COR-L47 (cell line): ENCODE measurements at places on chromosomes 4 and X.
A peak's percentile ranks its signal among the peaks of the same experiment; 100 is the strongest.

DNA sequence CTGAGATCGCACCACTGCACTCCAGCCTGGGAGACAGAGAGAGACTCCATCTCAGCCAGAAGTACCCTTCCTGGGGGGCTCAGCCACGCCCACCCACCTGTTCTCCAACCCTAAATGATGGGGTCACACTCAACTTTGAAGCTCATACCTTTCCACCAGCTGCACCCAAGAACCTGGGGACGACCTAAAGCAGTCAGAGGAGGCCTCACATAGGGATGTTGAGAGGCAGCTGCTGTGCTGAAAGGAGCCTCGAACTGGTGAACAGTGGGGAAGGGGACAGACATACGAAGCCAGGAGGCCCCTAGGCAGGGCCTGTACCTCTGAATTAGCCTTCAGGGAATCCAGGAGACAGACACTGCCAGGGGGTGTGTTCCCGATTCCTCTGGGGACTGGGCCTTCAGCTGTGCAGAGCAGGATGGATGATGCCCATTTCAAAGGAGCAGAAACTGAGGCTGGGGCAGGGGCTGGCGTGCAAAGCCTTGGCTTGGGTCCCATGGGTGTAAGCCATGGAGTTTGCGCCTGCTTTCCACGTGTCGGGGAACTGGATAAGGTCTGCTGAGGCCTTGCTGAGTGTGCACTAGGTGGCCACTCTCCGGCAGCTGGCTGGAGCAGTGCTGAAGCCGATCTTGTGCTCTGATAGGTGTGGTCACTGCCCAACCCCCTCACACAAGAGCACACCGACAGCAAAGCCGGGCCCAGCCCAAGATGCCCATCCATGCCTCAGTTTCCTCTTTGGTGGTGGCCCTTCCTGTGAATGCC, 130.8 kb downstream of the CPZ start:
- DNase-seq: no peak

DNA sequence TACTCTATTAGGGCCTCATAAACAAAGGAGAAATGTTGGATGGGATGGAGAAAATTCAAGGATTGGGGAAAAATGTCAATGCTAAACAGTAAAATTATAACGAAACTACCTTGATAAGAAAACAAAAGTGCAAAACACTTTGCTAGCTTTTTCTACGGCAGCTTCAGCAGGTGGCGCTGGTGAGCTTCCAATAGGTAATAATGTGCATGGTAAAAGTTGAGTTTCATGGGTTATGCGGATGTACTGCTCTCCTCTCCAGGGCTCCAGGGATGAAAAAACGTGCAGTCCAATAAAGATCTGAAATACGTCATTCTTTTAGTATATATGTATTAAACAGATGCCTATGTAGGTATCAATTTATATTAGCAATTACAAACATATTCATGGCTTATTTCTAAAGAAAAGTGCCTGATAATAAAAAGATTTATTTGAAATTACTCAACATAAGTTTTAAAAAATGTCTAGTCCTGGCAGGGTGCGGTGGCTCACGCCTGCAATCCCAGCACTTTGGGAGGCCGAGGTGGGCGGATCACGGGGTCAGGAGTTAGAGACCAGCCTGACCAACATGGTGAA, 239.6 kb downstream of the GRXCR1 start:
- DNase-seq: peak; percentile 57

- DNase-seq: no peak
Observed at GRCh38 chrX:78624426-78624825, 34.7 kb downstream of the RTL3 start.

DNA sequence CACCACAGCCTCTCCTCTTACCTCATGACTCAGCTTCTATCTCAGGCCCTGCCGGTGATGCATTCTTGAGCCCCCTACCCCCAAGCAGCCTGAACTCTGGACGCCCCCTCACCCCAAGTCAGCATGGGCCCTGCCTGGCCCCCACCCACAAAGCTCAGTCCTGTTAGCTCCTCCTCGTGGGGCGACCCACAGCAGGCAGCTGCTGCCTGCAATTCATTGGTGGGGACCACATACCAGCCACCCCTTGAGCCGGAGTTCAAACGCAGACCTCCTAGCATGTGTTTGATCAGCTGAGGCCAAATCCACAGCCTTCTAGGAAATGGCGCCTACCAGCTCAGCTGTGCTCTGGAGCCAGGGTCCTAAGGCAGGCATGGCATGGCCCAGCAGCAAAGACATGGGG, 111.8 kb downstream of the EFNB1 start:
- DNase-seq: no peak

DNA sequence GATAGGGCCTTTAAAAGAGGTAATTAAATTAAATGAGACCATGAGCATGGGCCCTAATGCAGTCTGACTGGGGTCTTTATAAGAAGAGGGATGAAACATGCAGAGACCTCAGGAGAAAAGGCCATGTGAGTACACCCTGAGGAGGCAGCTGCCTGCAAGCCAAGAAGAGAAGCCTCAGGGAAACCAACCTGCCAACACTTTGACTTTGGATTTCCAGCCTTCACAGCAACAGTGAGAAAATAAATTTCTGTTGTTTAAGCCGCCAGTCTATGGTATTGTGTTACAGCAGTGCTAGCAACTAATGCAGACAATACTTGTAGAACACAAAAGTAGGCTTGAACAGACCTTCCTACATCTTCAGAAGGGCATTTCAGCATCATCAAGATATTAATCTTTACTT, 52.3 kb downstream of the SMAD1 start:
- no peak for DNase-seq

DNA sequence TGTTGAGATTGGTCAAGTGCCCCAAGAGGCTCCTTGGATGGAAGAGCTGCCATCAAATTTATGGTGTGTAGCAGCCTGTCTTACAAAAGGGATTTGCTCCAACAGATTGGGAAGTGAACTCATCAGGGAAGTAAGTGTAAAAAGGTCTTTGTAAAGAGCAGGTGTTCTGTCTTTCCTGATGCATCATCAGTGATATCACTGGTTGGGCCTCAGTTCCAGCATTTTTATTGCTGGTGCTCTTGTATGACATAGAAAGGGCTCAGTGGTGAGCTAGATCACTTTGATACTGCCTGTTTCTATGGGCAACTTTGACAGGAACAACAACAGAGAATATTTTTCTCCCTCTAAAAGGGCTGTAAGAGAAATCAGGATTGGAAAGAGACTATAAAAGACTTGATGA, 8.7 kb upstream of the GABRE start:
- no peak for DNase-seq

GRCh38 chrX:149540621-149541520, at the start of gene EOLA1:
EOLA1 (plus strand) TSS chrX:149541012; CDS start chrX:149545631, 4,619 bp downstream.
- DNase-seq: peak; percentile 90

GRCh38 chr4:122909683-122910082, 12.7 kb downstream of the NUDT6 start:
- no peak for DNase-seq

DNA sequence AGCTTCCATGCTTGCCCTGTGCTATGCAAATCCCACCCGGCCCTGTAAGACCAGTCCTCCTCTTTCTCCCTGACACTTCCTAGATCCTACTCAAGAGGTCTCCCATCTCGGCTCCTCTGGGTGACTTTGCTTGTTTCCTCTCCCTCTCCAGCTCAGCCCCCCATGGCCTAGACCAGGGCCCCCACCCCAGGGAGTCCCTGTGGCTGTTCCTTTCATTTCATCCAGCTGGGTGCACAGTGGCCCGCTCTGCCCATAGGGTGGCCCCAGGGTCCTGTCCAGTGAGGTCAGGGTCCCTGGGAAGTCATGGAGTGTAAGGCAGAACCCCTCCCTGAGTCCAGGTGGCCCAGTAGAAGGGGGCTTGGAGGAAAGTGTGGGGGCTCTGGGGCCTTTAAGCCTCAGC, 52.3 kb upstream of the NKX1-1 start:
- no peak for DNase-seq

- no peak for DNase-seq
Observed at GRCh38 chr4:186132577-186133242, 28.2 kb downstream of the FAM149A start.

DNA sequence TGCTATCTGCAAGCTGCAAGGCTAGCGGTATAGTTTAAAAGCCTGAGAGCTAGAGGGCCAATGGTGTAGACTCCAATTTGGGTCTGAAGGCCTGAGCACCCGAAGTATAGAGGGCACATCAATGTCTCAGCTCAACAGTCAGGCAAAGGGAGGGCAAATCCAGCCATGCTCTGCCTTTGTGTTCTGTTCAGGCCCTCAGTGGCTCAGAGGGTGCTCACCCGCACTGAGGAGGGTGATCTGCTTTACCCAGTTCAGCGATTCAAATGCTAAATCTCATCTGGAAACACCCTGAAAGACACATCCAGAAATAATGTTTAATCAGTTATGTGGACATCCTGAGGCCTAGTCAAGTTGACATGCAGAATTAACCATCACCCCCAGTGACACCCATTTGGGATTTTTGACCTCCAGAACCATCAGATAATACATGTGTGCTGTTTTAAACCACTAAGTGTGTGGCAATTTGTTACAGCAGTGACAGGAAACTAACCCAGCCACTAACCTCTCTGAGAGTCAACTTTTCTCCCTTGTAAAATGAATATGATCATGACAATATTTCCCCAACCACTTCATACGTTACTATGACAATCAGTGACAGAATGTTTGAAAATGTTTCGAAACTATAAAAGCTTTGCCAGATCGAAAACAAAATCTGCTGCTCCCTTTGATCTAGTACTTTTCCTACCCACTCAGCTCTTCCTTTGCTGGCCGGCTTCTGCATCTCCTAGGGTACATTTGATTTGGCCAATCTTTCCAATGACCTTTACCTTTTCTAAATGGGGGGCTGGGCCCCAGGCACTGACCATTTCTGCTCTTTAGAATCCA, 8.4 kb upstream of the TBL1X start:
- no peak for DNase-seq

- no peak for DNase-seq
Observed at GRCh38 chrX:115948018-115948923, 222.3 kb upstream of the AGTR2 start.

GRCh38 chrX:1443496-1444075, 9.1 kb downstream of the ASMTL start:
- no peak for DNase-seq

DNA sequence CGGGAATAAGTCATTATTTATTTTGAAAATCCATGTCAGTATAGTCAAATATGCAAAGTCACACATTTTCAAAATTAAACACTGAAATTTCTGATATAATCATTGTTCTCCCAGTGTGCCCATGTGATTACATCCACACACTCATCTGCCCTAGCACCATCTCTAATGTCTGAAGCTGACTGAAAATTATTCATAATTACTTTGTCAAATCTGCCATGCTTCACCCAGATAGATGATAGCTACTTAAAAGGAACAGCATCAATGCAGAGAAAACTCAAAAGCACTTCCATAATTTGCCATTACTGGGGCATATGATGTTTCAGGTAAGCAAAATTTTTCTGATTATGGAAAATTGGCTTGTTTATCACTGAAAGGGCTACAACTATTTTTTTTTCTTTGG, 1433.3 kb upstream of the IGFBP7 start:
- DNase-seq: no peak

DNA sequence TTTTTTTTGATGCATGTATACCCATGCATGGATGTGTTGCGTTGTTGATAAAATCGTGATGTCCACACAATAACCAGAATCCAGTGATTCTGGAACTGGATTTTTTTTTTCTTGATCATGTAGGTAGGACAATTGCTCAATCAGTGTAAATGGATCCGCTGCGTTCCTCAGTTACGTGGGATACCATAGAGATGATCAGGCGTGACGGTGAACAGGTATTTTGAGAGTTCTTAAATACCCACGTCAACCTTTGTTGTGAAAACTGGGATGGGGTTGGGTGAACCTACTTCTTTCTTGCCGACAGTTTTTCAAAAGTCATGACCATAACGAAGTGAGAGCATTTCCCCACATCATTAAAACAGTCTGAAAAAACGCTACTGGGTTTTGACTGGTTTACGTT, 913 bp upstream of the SMIM10L2A start:
- no peak for DNase-seq

- DNase-seq: no peak
Observed at GRCh38 chr4:14265651-14266050, 638.1 kb upstream of the BOD1L1 start.

GRCh38 chrX:131239057-131239456, 50.0 kb downstream of the IGSF1 start:
- no peak for DNase-seq

DNA sequence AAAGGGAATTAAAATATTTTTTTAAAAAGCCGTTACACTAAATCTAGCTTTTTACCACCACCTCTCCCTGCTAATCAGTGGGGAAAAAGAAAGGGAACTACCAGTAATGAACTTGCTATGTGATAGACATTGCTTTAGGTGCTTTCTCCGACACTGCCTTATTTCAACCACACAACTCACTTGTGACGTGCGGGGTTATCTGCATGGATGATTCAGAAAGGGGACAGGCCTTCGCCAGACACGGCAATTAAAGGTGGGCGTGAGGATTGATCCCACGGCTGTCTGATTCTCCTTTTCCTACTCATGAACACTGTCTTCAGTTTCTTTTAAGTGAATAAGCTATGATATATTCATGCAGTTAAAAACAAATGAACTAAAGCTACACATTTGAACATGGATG, 882 bp upstream of the CXCR3 start:
- DNase-seq: no peak

DNA sequence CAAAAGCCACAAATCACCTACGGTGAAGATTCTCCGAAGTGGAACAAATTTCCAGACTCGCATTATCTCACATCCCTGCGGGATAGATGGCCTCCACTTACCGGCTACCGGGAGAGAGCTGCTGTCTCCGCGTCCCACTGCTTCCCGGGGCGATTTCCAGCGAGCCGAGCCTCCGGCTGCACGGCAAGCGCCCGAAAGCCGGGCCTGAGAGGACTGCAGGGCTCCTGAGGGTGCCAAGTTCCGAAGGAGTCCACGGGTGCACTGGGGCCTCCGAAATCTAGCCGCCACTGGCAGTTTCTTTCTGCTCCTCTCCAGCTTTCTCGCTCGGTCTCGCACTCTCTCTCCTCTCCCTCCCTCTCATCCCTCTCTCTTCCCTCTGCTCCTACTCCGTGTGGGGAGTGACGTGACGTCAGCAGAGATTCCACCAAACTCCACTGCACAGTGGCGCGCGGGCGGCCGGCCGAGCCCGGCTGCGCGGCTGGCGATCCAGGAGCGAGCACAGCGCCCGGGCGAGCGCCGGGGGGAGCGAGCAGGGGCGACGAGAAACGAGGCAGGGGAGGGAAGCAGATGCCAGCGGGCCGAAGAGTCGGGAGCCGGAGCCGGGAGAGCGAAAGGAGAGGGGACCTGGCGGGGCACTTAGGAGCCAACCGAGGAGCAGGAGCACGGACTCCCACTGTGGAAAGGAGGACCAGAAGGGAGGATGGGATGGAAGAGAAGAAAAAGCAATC, 14.0 kb upstream of the PITX2 start:
- DNase-seq: no peak
